ENCODE measurements at places on chromosomes 4 and X. TPM values are rescaled to one million over a fixed set of nuclear protein-coding genes. Genes with fewer than 3 reads are reported as not detected.

Gene SLC25A6
- total RNA-seq, result 171 TPM

DNA sequence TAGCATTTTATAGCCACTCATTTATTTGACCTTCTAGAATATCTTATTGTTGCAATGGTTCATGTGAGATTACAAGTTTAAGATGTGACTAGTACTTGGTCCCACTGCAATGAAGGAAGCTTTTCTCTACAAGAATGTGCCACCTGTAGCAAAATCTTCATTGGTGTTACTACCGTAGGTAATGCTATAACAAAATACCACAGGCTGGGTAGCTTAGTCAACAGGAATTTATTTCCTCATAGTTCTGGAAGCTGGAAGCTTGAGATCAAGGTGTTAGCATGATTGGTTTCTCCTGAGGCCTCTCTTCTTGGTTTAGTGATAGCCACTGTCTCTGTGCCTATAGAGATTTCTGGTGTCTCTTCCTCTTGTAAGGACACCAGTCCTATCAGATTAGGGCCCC lies 441.0 kb downstream of the GPM6A start:
- no peak for DNase-seq

DNA sequence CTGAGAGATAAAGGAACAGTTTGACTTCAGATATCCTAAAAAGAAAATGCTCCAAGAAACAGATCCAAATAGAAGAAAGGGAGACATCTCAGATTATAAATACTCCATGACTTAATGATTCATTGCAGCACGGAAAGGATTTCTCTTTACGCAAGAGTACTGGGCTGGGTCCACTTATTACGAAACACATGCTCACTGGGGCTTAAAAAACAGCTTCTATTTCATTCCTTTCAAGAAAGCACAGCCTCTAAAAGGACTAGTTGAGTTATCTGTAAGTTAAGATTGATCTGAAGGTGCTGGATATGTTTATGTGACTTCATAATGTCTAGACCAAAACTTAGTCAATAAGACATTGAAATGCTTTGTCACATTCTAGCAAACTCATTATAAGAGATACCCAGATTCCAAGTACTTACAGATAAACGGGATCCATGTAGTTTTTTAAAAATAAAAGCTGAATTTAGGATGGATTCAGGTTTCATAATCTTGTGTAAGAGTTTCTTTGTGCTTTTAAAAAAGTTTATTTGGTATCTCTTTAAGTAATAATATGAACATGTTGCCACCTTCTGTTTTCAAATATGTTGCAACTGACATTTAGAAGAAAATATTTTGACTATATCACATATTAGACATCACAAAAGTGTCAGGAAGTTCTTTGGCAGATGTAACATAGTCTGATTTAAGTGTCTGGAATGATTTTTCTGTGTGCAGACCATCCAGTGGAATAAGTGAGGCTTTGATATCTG lies 109.5 kb upstream of the MYOZ2 start:
- no peak for DNase-seq

DNA sequence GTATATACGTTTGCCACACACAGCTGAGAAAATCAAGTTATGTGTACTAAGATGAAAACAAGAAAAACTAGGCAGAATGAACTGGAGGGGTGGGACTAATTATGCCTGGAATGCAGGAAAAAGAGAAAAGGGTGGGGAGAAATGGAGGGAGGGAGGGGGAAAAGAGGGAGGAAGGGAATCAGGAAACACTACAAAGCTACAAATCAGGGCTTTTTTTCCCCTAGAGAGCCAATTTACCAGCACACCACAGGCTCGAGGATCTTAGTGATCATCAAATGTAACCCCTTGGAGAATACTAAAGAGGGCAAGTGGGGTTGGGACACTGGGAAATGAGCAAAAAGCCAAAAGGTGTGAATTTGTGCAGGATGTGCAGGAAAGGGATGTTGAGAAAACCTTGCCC lies 451.9 kb downstream of the SMARCA1 start:
- DNase-seq, result no peak

- DNase-seq, result no peak
These were observed 157.4 kb downstream of the SPRY1 start for GRCh38 chr4:123553733-123554637.

- DNase-seq, result no peak
These were observed 12.8 kb downstream of the CYSLTR1 start for GRCh38 chrX:78314561-78314960.

Gene PLRG1
- 43.2 TPM for total RNA-seq

- DNase-seq, result no peak
These were observed 31.0 kb downstream of the MTHFD2L start for GRCh38 chr4:74188912-74189311.

- no peak for DNase-seq
These were observed 73.4 kb downstream of the HPRT1 start for GRCh38 chrX:134533352-134533751.

GRCh38 chr4:4326166-4326565 lies 36.1 kb downstream of the ZBTB49 start:
- DNase-seq, result no peak

Gene CT47A1
- not detected for total RNA-seq

DNA sequence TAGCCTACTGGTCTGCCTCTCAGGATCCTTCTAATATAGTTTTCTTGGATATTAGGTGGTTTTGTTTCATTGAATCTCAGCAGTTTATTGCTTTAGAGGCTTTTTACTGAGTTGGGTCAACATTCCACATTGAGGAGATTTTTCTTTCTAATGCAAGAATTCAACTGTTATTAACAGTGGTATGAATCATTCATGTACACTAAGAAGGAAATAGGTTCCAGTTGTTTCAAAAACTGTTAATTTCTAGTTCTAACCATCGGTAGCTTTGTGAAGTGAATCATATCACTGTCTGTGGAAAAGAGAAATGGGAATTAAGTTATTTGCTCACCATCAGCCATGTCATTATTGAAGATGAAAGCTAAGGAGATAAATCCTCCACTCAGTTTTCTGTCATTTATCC lies 331.5 kb downstream of the RPA4 start:
- no peak for DNase-seq

Gene TMSB15B
- 1.9 TPM for total RNA-seq

Gene TEX13D
- total RNA-seq, result not detected

- no peak for DNase-seq
These were observed 99.7 kb downstream of the FIP1L1 start for GRCh38 chr4:53477038-53477565.

Gene ZNF711
- total RNA-seq, result 3.1 TPM

Gene SPP1
- 88.4 TPM for total RNA-seq

Gene NMU
- not detected for total RNA-seq

DNA sequence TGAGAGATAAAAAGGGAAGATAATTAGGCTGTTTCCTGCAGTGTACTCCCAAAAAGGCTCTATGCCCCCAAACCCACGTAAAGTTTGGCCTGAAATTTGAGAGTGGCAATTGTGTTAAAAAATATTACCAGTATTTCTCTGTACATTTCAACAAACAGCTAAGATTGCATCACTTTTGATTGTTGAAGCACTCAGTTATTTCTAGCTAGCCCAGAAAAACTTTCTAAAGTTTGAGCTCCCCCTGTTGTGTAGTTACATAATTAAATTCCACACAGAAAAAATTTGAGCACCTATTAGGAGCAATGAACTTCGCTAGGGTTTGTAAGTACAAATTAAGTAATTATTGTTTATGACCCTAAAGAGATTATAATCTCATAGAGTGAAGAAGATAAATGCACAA lies 109.4 kb downstream of the DLG3 start:
- DNase-seq, result no peak

DNA sequence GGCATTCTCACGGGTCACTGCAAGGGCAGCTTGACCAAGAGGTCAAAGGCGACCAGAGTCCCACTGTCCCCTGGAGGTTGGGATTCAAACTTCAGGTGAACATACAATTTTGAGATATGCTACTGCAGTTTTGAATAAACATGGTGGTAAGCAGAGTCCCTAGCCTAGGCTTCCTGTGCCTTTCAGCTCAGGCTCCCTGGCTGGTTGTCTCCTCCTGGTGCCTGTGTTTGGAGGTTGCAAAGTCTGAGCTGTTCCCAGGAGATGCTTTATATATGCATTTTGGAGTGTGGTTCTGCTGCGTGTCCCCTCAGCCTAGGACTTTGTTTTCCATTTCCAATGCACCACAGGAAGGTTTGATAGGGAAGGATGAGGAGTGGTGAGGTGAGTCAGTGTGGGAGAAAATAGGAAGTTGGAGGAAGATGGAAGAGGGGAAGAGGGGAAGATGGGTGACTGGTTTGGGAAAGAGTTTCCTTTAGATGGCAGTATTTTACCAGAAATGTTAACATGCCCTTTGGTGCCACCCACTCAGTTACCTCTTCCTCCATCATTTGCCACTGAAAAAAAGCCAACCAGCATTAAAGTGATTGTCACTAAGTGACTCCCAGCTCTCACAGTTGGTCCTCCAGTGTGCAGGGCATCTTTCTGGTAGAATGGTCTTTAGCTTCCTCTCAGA lies 211.7 kb upstream of the AGTR2 start:
- DNase-seq, result no peak

DNA sequence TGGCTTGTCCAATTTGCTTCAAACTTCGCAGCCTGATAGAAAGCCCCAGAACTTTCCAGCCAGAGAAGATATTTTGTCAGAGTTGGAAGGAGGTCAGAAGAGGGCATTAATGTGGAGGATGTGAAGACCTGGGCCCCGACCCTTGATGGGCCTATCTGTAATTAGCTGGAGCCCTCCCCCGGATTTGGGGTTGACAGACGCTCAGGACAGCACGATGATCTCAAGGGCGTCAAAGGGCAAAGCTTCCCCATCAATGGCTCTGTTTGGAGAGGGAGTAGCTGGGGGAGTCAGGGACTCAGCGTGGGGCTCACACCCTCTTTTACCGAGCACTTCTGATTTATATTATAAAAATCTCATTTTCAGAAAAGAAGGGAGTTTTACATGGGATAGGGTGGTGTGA lies 59.0 kb upstream of the PPP2R3B start:
- DNase-seq, result no peak

Gene FAM13A
- 24.9 TPM for total RNA-seq

Gene PDLIM3
- 692 TPM for total RNA-seq

DNA sequence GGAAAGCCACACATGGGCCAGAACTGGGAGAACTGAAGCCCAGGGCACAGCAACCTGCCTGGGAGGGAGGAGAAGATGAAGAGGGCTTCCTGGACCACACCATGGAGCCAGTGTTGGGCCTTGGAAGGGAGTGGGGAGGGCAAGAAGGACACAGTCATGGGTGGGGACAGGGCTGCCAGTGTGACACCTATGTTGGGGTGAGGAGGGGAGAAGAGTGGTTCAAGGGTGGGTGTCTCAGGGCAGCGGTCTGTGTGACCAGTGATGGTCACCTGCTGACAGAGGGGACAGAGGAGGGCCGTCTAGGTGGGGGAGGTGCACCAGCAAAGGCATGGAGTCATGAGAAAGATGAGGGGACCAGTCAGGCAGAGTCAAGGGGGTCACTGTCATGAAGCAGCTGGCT lies 13.8 kb downstream of the MAGED2 start:
- DNase-seq, result no peak

Gene CENPVL2
- not detected for total RNA-seq

Data from left cardiac atrium (tissue), 4 donors.